Heart left ventricle (tissue), 16 donors: ENCODE measurements at places on chromosomes 11 and 22. TPM values are rescaled to one million over a fixed set of nuclear protein-coding genes. Genes with fewer than 3 reads are reported as not detected.

- H3K27ac ChIP-seq = peak overlapping the region; percentile 96
- H3K36me3 ChIP-seq = no peaks in the 10 kb centered on the region
- no peaks in the 10 kb centered on the region for H3K27me3 ChIP-seq
- H3K4me1 ChIP-seq = no peaks in the 10 kb centered on the region
- DNase-seq = no peak
Observed at GRCh38 chr11:18633256-18634139, 644 bp downstream of the SPTY2D1 start.

DNA sequence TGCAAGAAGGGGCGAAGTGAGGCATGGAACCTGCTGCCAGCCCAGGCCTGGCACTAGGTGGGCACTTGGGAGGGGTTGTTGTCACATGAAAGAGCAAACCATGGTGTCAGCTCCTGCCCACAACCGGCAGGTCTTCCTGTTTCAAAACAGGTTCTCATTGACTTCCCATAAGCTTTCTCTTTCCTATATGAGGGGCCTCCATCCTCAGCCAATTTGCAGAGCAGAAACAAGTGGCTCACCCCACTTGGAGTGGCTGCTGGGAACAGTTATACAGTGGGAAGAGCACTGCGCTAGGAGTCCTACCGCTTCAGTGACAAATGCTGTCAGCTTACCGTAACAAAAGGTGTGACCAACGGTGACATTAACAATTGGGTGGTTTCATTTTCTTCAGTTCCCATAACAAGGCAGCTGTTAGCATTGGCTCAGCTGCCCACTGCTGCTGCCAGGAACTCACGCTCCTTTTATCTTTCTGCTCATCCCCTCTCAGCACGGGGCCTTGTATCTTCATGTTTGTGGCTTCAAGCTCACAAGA lies 10.2 kb upstream of the SSTR3 start:
- no peak for DNase-seq
- no peak overlapping the region for H3K4me3 ChIP-seq
- H3K27me3 ChIP-seq = no peaks in the 10 kb centered on the region
- no peak overlapping the region for H3K27ac ChIP-seq
- H3K4me1 ChIP-seq = no peaks in the 10 kb centered on the region
- H3K36me3 ChIP-seq = no peaks in the 10 kb centered on the region

GRCh38 chr11:111448831-111449557 lies 63.2 kb downstream of the BTG4 start:
- H3K27ac ChIP-seq = no peak overlapping the region
- H3K4me3 ChIP-seq = no peak overlapping the region
- H3K4me1 ChIP-seq = peaks cover 20% of the 10 kb centered on the region
- H3K27me3 ChIP-seq = no peaks in the 10 kb centered on the region
- no peak for DNase-seq

GRCh38 chr11:103862094-103862801 lies 174.2 kb upstream of the DDI1 start:
- H3K36me3 ChIP-seq = no peaks in the 10 kb centered on the region
- DNase-seq = no peak
- no peaks in the 10 kb centered on the region for H3K4me1 ChIP-seq
- no peaks in the 10 kb centered on the region for H3K27me3 ChIP-seq
- no peak overlapping the region for H3K27ac ChIP-seq

DNA sequence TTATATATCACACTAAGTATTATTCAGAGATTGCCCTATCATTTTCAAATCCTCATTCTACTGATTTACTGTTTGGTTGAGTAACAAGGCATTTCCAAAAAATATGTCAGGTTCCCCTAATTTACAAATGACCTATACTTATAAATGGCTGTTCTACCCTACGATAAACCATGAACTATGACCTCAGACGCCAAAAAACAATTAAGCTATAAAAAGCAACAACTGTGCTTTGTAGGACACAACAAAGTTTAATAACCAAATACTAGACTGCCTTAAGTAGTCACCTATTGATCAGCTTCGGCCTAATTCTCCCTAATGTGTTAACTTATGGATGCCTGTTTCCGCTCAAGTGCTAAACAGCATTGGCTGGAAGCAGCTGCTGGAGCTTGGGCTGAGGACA lies 53.2 kb downstream of the PICALM start:
- no peak for DNase-seq
- no peaks in the 10 kb centered on the region for H3K27me3 ChIP-seq
- no peak overlapping the region for H3K27ac ChIP-seq
- peaks cover 22% of the 10 kb centered on the region for H3K4me1 ChIP-seq

- no peak overlapping the region for H3K4me3 ChIP-seq
- H3K27me3 ChIP-seq = no peaks in the 10 kb centered on the region
- no peaks in the 10 kb centered on the region for H3K4me1 ChIP-seq
- DNase-seq = no peak
- H3K36me3 ChIP-seq = no peaks in the 10 kb centered on the region
Observed at GRCh38 chr22:45831394-45831793, 145.6 kb downstream of the WNT7B start.

DNA sequence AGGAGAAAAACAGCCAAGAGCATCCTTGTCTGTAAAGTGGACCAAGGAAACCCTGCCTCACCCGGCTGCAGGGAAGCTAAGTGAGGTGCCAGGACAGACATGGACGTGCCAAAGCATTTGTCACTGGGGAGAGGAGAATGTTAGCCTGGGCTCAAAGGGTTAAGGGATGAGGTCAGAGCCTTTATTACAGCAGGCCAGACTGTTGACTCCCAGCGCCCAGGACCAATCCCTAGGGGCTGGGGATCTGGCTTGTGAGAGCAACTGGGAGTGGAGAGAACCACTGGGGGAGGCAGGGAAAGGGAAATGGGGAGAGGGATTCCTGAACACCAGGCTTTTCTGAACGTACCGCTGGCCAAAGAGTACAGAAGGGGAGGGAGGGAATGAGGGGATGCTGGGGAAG lies 2.6 kb downstream of the CHRM1 start:
- no peak for DNase-seq
- H3K4me3 ChIP-seq = no peak overlapping the region
- H3K36me3 ChIP-seq = no peaks in the 10 kb centered on the region
- peaks cover 1% of the 10 kb centered on the region for H3K4me1 ChIP-seq

GRCh38 chr11:1040428-1041148 lies 4.1 kb upstream of the MUC6 start:
- H3K27me3 ChIP-seq = peaks cover 37% of the 10 kb centered on the region
- no peaks in the 10 kb centered on the region for H3K36me3 ChIP-seq
- peak; percentile 10 for DNase-seq
- H3K4me3 ChIP-seq = no peak overlapping the region
- H3K27ac ChIP-seq = no peak overlapping the region

GRCh38 chr11:19615341-19616183 lies 97.1 kb upstream of the NAV2 start:
- H3K27ac ChIP-seq = no peak overlapping the region
- H3K4me1 ChIP-seq = no peaks in the 10 kb centered on the region
- no peaks in the 10 kb centered on the region for H3K27me3 ChIP-seq

DNA sequence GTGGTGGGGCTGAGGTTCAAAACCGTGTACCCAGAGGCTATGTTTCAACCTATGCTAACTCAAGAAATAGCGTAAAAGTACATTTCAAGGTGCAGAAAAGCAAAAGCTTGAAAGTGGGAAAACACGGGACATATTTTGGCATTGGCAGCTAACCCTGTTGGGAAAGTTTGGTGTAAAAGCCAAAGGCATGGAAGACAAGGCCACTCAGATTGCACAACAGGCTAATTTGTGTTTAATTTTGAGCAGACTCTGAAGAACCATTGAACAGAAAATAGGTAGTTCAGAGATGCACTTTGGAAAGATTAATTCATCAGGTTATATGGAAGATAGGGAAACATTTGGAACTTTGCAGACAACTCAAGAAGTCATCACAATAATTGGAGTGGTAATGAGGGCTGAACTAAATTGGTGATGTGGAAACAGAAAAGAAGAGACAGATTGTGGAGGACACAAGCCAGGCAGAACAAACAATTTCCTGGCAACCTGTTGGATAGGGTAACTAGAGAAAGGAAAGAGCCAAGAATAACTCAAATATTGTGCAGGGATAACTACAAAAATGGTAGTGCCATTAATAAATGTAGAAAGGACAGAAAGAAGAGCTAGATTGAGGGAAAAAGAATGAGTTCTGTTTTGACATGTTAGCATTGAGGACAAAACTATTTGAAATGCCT lies 140.5 kb upstream of the PGR start:
- no peak overlapping the region for H3K4me3 ChIP-seq
- H3K4me1 ChIP-seq = no peaks in the 10 kb centered on the region
- H3K27ac ChIP-seq = no peak overlapping the region
- DNase-seq = no peak
- H3K27me3 ChIP-seq = no peaks in the 10 kb centered on the region

DNA sequence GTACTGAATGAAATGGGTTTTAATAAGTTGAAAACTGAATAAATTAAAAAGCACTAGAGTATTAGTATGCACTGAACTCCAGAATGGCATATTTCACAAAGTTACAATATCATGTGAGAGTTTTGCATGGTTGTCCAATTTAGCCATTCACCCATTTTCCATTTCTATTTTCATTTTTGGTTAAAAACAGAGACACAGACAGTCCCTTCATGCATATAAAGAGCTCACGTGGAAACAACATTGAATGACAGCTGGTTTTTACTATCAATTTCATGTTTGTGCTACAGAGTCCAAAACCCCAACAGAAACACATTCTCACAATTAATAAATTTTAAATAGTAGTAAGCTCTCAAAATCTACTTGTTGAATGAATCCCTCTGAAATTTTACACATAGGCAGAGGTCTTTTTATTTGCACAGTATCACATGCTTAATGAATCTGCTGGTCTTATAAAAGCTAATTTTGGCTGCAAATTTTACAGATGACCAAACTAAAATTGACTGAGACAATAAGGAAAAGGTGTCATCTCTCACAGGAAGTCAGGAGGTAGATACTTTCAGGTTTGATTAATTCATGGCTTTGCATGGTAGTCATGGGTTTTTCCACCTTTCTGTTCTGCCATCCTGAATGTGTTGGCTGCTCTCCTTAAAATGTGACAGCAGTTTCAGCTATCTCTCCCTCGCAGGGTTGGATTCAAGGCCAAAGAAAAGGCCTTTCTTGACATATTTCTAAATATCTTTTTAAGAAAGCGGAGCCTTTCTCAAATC lies 20.6 kb upstream of the DDI1 start:
- no peak overlapping the region for H3K27ac ChIP-seq
- H3K4me1 ChIP-seq = no peaks in the 10 kb centered on the region
- H3K4me3 ChIP-seq = no peak overlapping the region
- H3K36me3 ChIP-seq = no peaks in the 10 kb centered on the region
- H3K27me3 ChIP-seq = no peaks in the 10 kb centered on the region

- H3K4me3 ChIP-seq = no peak overlapping the region
- DNase-seq = peak; percentile 86
- H3K4me1 ChIP-seq = peaks cover 13% of the 10 kb centered on the region
- H3K36me3 ChIP-seq = peaks cover 62% of the 10 kb centered on the region
Observed at GRCh38 chr22:50276143-50276542, 6.0 kb upstream of the MAPK11 start.

DNA sequence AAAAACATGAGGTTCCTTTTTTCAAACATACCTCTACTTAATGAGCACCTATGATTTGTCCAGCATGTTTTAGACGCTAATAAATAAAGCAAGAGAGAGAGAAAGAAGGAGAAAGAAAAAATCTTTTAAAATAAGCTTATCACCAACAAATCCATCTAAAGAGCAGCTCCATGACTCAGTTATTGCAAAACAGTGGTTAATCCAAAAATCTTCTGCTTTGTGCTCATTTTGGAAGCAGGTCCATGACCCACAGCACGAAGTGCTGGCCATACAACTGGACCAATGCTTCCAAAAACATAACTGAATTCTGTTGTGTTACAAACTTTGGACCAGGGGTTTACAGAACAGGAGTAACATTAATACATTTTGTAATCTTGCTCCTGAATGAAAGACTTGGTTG lies 696.6 kb downstream of the KCNA4 start:
- no peak for DNase-seq
- H3K27me3 ChIP-seq = no peaks in the 10 kb centered on the region
- H3K4me1 ChIP-seq = no peaks in the 10 kb centered on the region
- H3K4me3 ChIP-seq = no peak overlapping the region
- H3K27ac ChIP-seq = no peak overlapping the region

YAP1 gene
- total RNA-seq = 80.6 TPM

KCTD17 gene
- 18.2 TPM for total RNA-seq

IL17REL gene
- total RNA-seq = not detected

OR4C3 gene
- not detected for total RNA-seq

GRAMD1B gene
- 27.1 TPM for total RNA-seq

NAV2 gene
- total RNA-seq = 26.9 TPM

OR51E2 gene
- total RNA-seq = 0.36 TPM
